ENCODE measurements at places on chromosomes 5 and 9.
A peak's percentile ranks its signal among the peaks of the same experiment; 100 is the strongest.

DNA sequence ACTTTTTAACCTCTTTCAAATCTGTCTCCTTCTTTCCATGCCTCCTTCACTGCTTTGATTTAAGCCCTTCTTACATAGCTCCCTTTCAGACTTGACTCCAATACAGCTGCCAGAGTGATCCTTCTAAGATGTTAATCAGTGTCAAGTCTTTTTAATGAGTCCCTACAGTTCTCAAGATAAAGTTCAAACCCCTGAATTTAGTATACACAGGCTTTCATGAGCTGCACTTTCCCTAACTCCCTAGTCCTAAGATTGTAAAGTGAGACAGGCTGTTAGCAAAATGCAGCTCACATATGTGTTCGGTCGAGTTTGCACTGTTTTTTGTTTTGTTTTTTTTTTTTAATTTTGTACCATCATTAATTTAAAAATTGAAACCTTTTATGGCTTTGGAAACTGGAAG lies 190.4 kb upstream of the VCAN start:
- DNase-seq = no peak

GRCh38 chr5:143403593-143404415 lies at the start of gene NR3C1:
TSS of gene NR3C1 (minus strand) at chr5:143403686. CDS start at chr5:143400839, 2,847 bp downstream.
- peak; percentile 95 for DNase-seq

GRCh38 chr9:90058182-90058763 lies 453.5 kb downstream of the GADD45G start:
- DNase-seq = no peak

DNA sequence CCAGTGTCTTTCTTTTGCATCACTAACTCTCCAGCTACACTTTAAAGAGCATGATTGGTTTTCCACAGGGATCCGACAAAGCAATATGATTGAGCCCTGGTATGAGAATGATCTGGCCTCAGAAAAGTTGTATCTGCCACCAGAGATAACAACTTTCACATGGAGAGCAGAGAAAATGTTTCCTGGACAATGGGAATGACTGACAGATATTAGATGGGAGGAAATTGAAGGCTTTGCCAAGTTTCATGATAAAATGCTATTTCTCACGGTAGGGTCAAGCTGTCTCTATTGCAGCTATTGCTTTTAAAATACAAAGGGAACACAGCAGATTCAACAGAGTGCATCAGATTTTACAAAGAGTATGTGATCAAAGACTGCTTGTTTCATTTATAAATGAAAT lies 56.4 kb upstream of the GLIS3 start:
- no peak for DNase-seq

GRCh38 chr9:121972501-121972981 lies 120.6 kb downstream of the TTLL11 start:
- peak; percentile 94 for DNase-seq

GRCh38 chr5:94524841-94525697 lies 93.3 kb downstream of the KIAA0825 start:
- DNase-seq = no peak

GRCh38 chr9:108347463-108348188 lies 508.2 kb downstream of the ACTL7B start:
- DNase-seq = no peak

GRCh38 chr9:127212453-127212852 lies 52.1 kb upstream of the GARNL3 start:
- peak; percentile 16 for DNase-seq

DNA sequence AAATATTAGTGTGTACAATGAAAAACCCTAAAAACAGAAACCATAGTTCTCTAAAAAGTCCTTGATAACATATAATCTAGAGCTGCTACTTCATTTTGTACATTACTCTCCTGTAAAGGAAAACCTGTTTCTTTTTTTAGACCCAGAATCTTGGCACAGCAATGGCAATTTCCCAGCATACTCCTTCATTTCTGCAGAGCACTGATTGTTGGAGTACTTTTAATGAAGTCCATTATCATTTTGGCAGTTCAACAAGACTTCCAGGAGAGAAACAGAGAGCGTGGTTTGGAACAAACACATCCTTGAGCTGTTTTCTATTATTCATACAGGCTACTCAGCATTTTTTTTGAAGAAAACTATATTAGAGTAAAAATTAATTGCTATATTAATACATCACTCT lies 22.7 kb upstream of the MROH2B start:
- DNase-seq = no peak

GRCh38 chr9:89690334-89690912 lies 85.6 kb downstream of the GADD45G start:
- DNase-seq = no peak
